Activated CD8-positive, alpha-beta memory T cell treated with anti-CD3 and anti-CD28 coated beads for 4 hours (primary cell): ENCODE measurements at places on chromosomes 3 and 15.

GRCh38 chr3:28326458-28326926 is 22.0 kb upstream of the ZCWPW2 start:
- DNase-seq: peak; percentile 20

- no peak for DNase-seq
Observed at GRCh38 chr3:37224879-37225278, 50.5 kb upstream of the LRRFIP2 start.

GRCh38 chr3:127673191-127674100 is 694 bp downstream of the ABTB1 start:
- peak; percentile 19 for DNase-seq

- no peak for DNase-seq
Observed at GRCh38 chr3:143348486-143349327, 229.1 kb downstream of the CHST2 start.

DNA sequence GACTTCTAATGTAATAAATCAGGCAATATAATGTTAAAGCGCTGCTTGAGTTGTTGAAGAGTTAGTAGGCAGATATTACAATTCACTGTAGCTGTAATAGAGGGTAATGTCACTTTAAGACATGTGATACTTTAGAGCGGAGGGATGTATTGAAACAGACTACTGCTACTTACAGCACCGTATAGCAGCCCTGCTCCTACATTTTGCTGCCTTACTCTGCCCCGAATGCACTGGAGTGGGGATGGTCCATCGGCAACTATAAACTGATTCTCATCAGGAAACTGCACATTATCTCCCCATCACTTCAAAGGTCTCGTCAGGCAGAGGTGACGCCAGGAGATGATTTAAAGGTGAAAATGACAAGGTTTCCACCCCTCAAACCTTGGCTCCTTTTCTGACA is 349.7 kb upstream of the SUCLG2 start:
- no peak for DNase-seq

- DNase-seq: no peak
Observed at GRCh38 chr15:51180011-51180410, 85.3 kb upstream of the TNFAIP8L3 start.

DNA sequence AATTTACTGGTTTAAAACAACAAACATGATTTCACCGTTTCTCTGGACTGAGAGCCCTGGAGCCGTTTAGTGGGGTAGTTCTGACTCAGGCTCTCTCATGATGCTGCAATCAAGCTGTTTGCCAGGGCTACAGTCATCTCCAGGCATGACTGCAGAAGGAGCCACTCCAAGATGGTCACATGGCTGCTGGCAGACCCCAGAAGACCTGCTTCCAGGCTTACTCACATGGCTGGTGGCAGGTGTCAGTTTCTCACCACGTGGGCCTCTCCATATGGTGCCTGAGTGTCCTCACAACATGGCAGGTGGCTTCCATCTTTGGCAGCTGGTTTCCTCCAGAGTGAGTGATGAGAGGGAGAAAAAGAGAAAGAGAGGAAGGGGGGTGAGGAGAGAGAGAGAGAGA is 378.3 kb upstream of the RGMA start:
- no peak for DNase-seq

DNA sequence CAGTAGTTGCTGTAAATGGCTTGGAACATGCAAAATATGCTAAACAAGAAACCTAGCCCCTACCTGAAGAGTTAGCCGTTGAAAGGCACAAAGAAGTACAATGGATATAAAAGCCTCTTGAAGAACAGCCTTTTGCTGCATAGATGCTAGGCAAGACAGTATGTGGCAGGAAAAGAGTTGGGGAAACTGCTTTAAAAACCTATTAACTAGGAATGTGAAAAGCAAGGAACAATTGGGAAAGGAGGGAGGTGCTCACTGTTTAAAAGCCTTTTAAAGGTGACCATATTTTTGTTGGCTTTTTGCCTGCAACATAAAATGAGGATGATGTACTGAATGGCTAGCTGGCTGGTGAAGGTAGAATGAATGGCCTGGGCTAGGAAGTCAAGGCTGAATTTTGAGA is 24.5 kb upstream of the SOX2 start:
- DNase-seq: no peak

DNA sequence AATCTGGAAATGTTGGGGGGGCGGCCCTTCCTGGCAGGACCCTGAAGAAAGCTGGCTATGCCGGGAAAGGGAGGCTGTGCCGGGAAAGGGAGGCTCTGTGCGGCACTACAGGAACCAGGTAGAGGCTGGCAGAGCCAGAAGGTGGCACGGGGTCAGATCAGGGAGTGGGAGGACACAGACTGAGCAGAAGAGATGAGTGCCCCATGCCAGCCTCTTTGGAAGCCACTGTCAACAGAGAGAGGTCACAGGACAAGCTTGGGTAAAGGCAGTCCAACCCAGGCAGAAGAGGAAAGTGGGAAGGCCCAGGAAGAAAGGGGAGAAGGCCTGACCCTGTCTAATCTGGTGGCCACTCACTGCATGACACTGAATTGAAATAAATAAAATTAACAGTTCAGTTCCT is 1.5 kb downstream of the C15orf62 start:
- DNase-seq: no peak

GRCh38 chr15:27214032-27214431 is 243.1 kb downstream of the GABRG3 start:
- no peak for DNase-seq

GRCh38 chr3:13595485-13595884 is 46.6 kb downstream of the FBLN2 start:
- DNase-seq: no peak

DNA sequence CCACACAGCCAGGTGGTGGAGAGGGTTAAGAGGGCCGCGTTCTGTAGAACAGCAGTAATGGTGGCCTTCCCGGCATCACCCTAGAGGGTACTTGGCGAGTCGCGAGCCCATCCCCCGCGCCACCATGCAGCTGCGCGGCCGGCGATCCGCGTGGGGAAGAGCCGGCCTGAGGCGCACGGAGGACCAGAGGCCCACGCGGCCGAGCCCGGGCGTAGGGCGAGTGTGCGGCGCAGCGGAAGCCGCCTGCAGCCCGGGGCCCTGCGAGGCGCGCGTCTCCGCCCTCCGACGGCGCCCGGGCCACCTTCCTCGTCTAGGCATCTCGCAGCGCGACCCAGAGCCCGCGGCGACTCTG is 423 bp downstream of the TKT start:
- peak; percentile 14 for DNase-seq

- no peak for DNase-seq
Observed at GRCh38 chr3:3666664-3667063, 132.6 kb upstream of the LRRN1 start.

DNA sequence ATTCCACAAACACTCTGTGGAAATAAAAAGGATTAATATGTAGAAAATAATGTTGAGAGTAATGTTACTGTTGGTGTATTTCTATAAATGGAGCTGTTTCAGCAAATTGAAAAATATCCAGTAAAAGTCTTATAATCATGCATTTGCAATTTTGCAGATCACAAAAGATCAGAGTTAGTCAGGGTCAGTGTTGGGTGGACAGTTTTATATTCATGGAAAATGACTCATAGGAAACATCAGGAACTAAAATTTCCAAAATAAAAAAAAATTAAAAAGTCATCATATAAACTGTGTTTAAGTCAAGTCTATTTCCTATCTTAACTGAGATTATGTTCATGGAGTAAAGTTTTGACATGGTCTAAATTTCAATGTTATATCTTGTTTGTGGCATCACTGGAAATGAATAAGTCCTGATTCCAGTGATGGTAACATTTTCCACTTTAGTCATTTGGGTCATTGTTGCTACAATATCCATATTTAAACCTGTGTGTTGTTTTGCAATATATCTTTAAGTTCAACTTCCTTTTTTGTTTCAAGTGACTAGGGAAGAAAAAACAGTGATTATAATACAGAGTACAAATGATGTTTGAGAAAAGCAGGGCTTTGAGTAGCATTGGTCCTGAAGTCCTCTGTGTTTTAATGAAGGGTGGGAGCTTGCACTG is 37.8 kb downstream of the MITF start:
- no peak for DNase-seq

GRCh38 chr3:18234717-18235335 is 190.3 kb downstream of the SATB1 start:
- no peak for DNase-seq

- DNase-seq: no peak
Observed at GRCh38 chr15:86382341-86382740, 302.7 kb downstream of the AGBL1 start.

DNA sequence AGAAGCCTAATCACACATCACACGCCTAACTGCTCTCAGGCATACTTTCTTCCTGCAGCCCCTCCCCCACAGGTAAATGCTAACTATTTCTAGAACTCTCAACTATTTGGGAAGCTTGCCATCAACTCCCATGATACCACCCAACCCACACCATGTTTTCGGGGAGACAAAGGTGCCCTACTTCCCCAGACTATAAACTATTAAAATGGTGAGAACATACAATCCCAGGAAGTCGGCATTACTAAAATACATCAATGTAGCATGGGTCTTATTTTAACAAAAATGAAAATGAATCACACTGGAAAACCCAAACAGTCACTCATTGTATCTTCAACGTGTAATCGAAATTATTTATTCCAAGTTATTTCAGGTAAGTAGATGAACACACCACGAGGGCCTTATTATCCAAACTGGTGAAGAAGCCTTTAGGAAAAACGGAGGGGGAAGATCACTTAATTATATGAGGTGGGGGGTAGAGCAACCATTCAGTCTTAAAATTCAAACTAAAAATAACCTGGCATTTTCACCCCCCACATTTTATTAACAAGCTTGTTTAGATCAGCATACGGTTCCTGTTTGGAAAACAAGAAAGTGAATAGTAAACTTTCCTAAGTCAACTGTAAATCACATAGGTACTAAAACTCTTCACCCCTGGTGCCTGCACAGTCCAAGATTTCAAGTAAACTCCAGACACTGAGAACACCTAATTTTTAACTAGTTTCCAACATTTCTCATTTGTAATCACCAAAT is 1.9 kb downstream of the TBL1XR1 start:
- no peak for DNase-seq

- DNase-seq: no peak
Observed at GRCh38 chr3:194489736-194490612, 3.2 kb upstream of the ATP13A3 start.

GRCh38 chr15:67944010-67944641 is 104.3 kb upstream of the RNU6-1 start:
- DNase-seq: no peak

- no peak for DNase-seq
Observed at GRCh38 chr3:89699771-89700170, 592.4 kb downstream of the EPHA3 start.

DNA sequence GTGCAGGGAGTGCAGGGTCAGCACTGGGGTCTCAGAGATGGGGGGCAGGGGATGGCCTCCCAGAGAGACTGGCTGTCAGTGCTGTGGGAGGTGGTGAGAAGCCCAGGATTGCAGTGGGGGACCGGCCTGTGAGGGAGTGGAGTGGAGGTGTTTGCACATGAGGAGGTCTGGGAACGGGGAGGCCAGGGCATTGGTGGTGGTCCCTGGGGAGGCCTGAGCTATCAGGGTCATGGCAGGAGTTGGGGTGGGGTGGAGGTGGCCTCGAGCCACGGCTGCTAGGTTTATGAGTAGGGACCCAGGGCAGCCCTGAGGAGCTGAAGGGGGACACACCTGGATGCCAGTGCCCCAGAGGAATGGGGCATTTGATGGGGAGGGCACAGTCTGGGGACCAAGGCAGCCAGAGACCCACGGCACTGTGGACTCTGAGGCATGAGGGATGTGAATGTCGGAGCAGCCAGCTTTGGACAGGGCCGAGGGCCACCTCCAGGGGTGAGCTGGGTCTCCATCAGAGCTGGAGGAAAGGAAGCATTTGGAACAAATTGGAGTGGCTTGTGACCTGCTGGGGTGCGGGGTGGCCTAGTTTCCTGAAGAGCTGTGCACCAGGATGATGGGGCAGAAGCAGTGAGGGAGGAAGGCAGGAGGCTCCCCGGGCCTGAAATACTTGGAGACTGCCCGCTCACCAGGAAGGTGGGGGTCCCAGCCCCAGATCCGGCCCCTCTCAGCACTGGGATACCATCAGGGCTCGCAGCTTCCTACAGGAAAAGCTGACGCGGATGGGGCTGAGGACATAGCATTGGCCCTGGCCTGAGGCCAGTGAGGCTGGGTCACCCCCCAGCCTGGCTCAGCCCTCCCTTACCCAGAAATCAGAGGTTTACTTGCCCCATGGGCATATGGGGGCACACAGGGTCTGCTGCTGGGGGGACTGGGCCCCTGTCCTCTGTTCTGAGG is 9.5 kb upstream of the CSPG4 start:
- no peak for DNase-seq

DNA sequence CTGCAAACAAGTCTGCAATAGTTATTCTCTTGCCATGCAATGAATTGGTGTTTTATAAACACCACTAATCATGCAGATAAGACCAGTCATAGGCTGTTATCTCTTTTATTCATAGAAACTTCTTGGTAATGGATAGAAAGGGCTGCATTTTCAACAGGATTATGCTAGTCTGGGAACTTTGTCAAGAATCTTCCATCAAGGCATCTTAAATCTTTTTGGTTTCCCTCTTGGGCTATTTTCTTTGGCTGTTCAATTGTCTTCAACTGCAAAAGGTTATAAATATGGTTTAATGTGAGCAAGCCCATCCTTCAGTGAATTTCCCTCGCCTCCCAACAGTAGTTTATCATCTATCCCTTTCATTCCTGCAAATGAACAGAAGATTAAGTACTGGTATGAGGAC is 59.0 kb upstream of the MINAR1 start:
- no peak for DNase-seq

DNA sequence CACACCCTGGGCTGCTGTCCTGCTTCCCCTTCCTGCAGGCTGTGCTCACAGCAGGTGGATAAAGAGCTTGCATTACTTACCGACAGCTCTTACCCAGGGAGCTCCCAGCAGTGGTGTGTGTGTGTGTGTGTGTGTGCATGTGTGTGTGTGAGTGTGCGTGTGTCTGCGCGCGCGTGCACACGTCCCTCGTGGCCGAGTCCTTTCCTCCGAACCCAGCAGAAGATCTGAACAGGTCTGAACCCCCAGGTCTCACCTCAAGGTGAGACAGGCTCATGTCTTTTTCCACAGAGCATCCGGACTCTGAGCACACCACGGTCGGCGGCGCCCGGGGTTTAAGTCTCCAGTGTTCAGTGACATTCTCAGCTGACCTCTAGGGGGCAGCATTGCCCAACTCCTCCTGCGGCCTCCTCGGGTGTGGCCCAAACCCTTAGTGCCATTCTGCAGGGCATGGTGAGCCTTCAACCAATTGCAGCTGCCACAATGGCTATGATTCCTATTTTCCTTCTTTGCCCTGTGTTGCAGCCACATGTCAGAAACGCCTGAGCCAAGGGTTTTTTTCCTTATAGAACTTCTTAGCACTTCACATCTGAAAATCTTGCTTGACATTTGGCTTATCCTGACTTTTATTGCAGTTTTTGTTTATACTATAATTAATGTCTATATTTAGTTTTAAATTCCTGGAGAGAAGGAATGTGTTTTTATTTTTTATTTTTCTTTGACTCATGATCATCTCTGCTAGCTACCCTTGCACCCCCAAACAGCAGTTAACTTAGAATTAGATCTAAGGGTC is 64.1 kb upstream of the KLHL25 start:
- peak; percentile 40 for DNase-seq

GRCh38 chr15:78507831-78508160 is 419 bp downstream of the HYKK start:
- no peak for DNase-seq
